ENCODE measurements at places on chromosomes 5 and 9. TPM values are rescaled to one million over a fixed set of nuclear protein-coding genes. Genes with fewer than 3 reads are reported as not detected.

EIF4E1B gene
- not detected for total RNA-seq

TXNDC8 gene
- not detected for total RNA-seq

ST8SIA4 gene
- 0.22 TPM for total RNA-seq

AQP7 gene
- total RNA-seq = not detected

CDH9 gene
- not detected for total RNA-seq

RAPGEF1 gene
- 28.2 TPM for total RNA-seq

FST gene
- 30.8 TPM for total RNA-seq

SIT1 gene
- not detected for total RNA-seq

C9 gene
- 1.1 TPM for total RNA-seq

CCL28 gene
- 1.5 TPM for total RNA-seq

GEMIN5 gene
- total RNA-seq = 21.7 TPM

DMRTA1 gene
- total RNA-seq = 1.5 TPM

HSPA4 gene
- 209 TPM for total RNA-seq

ACTL7A gene
- not detected for total RNA-seq
